Stimulated activated CD8-positive, alpha-beta memory T cell treated with anti-CD3 and anti-CD28 coated beads, Interleukin-4, amount 100 ng/mL, for 1 hour (primary cell): ENCODE measurements at places on chromosomes 4 and X.

- no peak for DNase-seq
Observed at GRCh38 chr4:148239494-148239985, 202.7 kb downstream of the NR3C2 start.

GRCh38 chr4:172410363-172410762, 597.2 kb downstream of the GALNTL6 start:
- no peak for DNase-seq

DNA sequence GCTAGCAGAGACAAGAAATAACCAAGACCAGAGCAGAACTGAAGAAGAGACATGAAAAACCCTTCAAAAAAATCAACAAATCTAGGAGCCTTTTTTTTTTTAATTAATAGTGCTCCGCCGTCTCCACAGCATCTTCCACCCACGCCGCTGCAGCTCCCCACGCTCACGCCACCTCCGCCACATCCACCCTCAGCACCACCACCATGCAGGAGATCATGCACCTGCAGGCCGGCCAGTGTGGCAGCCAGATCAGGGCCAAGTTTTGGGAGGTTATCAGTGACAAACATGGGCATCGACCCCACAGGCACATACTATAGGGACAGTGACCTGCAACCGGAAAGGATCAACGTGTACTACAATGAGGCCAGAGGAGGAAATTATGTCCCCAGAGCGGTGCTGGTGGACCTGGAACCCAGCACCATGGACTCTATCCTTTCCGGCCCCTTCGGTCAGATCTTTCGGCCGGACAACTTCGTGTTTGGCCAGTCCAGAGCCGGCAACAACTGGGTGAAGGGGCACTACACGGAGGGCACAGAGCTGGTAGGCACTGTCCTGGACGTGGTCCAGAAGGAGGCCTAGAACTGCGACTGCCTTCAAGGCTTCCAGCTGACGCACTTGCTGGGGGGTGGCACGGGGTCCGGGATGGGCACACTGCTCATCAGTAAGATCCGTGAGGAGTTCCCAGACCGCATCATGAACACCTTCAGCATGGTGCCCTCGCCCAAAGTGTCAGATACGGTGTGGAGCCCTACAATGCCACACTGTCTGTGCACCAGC, 171.2 kb downstream of the THOC2 start:
- DNase-seq = no peak

DNA sequence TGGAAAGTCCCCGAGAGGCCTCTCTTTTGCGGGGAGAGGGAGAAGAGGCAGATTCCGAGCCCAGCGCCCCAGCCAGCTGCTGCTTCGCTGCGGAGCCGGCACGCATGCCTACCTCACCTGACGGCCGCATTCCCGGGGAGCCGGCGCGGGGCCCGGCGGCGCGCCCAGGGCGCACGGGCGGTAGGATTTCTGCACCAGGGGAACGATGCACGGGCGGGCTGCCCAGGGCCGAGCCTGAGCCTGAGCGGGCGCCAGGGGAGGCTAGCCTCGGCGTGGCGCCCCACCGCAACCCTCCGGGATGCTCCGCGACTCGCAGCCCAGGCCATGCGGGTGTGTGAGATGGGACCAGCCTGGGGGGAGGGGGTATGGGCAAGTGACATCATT, 81.3 kb upstream of the SCML1 start:
- DNase-seq = no peak

DNA sequence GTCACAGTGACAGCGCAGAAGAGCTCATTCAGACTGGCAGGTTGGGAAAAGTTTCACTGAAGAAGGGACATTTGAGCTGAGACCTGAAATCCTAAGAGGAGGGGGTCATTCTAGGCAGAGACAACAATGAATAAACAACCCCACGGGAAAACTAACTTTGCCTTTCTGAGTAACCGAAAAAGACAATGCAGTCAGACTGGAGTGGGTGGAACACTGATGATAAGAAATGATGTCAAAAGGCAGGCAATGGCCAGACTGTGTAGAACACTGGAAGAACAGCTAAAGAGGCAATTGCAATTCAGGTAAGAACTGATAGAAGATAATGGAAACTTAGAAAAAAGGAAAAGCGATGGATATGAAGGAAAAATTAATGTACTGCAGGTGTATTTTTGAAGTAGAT, 73.8 kb downstream of the CHIC2 start:
- DNase-seq = no peak

DNA sequence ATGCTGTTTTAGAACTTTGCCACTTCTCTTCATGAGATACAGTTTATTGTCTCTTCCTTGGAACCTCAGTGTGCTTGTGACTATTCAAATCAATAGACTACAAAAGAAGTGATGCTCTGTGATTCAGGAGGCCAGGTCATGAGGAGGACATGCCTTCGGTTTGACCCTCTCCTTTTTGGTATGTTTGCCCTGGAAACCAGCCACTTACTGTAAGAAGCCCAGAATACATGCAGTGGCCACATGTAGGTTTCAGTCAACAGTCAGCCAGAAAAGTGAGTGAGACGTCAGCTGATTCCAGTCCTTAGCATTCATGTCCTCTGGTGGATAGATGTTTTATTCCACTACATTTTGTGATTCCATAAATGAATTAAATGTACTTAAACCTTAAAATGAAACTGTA, 328.7 kb downstream of the PCDH18 start:
- DNase-seq = no peak

DNA sequence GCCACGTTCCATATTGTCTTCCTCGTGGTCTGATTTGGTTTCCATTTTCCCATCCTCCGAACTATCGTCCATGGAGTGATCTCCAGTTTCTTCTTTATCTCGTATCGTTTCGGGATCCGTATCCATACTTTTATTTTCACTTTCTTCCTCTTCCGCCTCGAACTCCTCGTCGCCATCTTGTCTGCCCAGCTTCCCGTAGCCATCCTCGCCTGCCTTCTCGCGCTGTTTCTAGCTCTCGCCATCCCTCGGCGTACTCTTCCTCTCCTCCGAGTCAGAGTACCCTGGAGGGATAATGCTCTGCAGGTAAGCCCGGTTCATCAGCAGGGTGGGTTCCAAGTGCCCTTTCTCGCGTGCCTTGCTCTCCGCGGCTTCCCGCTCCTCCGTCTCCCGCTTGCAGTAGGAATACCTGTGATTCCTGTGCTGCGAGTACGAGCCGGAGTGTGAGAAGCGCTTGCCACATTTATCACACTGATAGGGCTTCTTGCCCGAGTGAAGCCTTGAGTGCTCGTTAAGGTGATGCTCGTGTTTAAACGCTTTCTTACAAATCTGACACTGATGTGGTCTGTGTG, 134.5 kb upstream of the TAPT1 start:
- DNase-seq = no peak

- no peak for DNase-seq
Observed at GRCh38 chrX:15017491-15017890, 144.3 kb downstream of the MOSPD2 start.

DNA sequence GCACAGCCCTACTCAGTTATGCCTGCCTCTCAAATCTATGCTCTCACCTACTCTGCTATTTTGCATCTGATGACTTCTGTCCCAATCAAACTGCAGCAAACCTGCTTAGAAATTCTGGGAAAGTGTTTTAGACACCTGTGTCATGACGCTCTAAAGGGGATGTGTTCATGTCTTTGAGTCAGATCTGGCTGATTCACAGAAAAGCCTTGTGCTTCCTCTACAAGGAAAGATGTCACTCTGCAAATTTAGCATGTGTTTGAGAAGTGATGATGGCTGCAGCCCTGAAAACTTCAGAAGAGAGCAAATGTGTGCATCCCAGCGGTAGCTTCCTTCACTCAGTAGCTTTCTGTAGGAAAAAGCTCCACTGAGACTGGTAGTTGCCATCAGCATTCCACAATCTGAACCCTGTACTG, 235.4 kb downstream of the MGST2 start:
- no peak for DNase-seq

GRCh38 chr4:39124885-39125599, 57.3 kb upstream of the WDR19 start:
- no peak for DNase-seq

DNA sequence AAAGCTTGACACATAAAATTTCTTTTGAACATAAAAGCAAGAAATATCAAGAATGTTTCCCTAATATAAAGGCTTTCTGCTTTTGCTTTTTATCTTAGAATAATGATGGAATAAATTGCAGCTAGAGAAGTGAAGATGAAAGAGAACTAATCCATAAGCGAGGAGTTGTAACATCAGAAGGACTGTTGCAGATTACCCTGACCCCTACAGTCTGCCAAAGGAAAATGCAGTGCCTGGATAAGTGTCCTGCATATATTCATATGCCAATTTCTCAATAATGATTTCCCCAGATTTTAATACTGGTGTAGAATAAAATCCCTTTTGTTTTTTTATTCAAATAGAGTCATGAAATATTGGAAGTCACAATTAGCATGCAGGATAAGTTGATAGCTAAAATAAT, 115.9 kb downstream of the MAGEC2 start:
- no peak for DNase-seq

GRCh38 chrX:129781134-129781672, 1.5 kb downstream of the SASH3 start:
- peak; percentile 44 for DNase-seq

DNA sequence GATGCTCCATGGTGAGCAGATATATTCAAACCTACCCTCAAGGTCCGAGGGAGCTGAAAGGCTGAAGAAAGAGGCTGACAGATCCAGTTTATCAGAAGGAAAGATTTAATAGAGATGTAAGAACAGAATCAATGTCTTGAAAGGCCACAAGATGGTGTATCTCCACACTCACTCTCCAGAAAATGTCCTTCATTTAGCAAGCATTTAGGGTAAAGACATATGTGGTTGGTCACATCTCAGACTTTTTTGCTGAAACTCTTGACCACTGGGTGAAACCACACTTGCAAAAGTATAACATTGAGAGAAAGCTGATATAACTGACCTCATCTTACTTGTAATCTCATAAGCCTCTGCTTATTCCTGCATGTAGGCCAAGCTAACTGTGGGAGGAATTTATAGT, 745.8 kb upstream of the GALNTL6 start:
- no peak for DNase-seq

- DNase-seq = peak; percentile 20
Observed at GRCh38 chr4:37891260-37892159, 626 bp downstream of the TBC1D1 start.

- no peak for DNase-seq
Observed at GRCh38 chr4:40856277-40856839, 106.6 kb downstream of the NSUN7 start.

DNA sequence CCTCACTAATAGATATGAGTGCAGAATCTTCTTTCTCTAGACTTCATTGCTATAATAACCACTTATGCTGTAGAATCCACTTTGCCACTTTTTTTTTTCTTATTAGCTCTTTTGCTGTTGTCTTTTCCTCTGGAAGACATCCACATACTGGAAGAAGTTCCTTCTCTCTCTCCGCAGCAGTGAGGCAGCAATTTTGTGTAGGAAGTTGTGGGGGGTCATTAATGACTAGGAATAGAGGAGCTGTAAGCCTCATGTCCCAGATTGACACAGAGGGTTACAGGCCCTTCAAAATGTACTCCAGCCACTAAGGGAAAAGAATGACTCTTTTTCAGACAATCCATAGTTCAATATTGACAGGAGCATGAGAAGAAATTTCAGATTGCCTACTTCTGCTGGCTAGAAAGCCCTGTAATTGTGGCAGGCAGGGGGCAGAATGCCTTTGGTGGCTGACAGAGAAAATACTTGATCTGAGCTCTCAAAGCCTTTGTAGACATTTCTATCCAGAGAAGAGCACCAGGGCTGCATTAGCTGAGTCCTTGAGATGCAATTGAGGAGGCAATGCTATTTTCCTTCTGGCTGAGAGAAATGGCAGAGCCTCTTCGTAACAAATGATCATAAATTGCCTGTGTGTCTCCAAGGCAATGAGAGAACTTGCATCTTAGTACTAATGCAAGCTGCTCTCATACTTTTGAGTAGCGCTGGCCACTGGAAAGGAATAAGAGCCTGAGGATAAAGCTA, 856.2 kb downstream of the STIM2 start:
- no peak for DNase-seq

- DNase-seq = no peak
Observed at GRCh38 chr4:162494935-162495334, 331.1 kb upstream of the FSTL5 start.

DNA sequence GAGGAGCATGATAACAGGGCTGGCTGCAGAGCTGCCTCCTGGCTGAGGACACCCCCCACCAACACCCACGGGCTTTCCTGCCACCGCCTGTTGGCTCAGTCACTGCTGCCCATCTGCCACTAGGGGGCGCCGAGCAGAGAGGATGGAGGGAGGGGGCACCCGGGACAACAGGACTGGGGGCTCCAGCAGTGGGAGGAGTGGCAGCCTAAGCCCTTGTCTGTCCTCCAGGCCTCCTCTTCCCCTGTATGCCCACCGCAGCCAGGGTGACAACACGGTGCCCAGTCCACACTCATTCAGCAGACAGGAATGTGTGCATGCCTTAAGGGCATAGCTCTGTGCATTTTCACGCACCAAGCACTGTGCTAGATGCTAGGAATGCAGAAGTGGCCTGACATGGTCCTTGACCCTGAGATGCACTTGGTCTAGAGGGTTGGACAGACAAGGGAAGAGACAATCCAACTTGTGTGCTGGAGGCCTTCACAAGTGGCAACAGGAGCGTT, 149.9 kb downstream of the AMMECR1 start:
- peak; percentile 20 for DNase-seq

GRCh38 chr4:82677327-82677726, 115.5 kb upstream of the TMEM150C start:
- DNase-seq = no peak

DNA sequence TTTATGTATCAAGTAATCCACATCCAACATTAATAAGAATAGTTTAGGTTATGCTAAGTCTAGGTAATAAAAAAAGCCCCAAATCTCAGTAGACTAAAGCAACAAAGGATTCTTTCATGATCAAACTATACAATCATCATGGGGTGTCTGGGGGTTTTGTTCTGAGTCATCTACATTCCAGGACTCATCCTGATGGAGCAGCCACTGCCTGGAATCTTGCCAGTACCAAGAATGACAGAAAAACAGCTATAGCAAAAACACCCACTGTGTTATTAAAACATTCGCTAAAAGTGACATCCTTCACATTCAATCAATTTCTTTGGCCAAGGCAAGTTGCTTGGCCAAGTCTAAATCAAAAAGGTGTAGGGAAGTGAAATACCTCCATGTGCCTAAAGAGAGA, 3.9 kb upstream of the ARHGEF38 start:
- no peak for DNase-seq

DNA sequence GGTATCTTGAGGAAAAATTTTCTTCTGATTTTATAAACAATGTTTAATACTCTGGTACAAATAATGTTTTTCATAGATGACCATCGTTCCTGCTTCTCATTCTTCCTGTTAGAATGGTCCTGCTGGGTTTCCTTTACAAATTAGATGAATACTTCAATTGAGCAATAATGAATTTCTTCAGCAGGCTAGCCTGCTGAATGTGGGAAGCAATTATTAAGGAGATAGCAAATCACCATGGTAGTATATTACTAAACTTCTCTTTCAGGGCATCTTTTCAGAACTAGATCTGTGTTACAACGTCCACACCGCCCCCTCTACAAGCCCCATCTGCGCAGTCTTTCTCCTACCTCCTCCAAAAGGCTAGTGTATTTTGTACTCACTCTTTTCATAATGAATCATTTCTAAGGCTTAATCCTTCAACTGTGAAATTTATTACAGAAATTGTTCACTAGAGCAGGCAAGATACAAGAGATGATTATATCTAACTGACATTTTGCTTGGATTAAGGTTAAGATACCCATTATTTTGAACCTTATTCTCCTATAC, 38.4 kb downstream of the GPRIN3 start:
- no peak for DNase-seq

GRCh38 chr4:176236946-176237345, 32.1 kb downstream of the ASB5 start:
- DNase-seq = no peak
